GM20000 (cell line): ENCODE measurements at places on chromosomes 6 and 20.

DNA sequence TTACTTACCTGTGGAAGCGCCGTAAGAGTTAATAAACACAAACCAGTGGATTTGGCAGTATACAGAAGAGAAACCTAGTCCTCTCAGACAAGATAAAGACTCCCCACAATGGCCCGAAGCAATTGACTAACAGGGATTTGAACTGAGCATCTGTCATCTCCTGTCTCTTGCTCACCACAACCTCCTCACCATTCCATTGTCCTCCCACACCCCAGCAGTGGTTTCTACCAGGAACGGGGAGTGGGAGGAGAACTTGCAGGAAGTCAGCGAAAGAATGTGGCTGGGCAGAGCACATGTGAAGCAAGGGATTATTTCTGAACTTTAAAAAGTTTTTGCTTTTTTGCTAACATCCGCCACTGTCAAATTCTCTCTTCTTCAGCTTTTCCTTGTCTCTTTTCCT, 24.6 kb upstream of the TAAR1 start:
- no peak for DNase-seq

- no peak for DNase-seq
These were observed 103.6 kb downstream of the PDE7B start for GRCh38 chr6:135955099-135955498.

DNA sequence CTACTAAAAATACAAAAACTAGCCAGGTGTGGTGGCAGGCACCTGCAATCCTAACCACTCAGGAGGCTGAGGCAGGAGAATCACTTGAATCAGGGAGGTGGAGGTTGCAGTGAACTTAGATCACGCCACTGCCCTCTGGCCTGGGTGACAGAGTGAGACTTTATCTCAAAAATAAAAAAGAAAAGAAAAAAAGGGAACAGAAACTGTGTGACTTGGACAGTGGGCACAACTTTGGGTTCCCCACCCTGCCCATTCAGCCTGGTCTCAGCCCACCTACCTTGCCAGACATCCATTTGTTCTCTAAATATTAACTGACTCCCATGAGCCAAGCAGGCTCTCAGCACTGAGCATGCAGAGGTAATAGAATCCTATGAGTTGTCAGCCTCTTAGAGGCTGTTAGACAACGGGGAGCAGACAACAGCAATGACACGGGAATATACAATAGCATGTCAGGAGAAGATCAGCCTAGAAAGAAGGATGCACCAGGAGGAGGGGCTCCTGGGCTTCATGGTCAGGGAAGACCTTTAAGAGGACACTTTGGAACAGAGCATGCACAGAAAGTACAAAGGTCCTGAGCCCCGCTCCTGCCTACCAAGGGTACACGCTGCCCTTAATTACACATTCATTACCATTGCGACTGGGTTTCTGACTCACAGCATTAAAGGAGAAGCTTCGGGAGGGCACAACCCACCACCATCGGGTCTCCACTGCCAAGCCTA, 20.0 kb downstream of the FAM209B start:
- DNase-seq = no peak

- DNase-seq = no peak
These were observed 341.5 kb downstream of the TFAP2A start for GRCh38 chr6:10073341-10073740.

- DNase-seq = no peak
These were observed 77.8 kb downstream of the BACH2 start for GRCh38 chr6:90218959-90219208.

- no peak for DNase-seq
These were observed 118.1 kb upstream of the MAFB start for GRCh38 chr20:40806929-40807820.

GRCh38 chr6:127406122-127406521, 53.1 kb downstream of the KIAA0408 start:
- DNase-seq = no peak

GRCh38 chr6:16322666-16323312, 84.4 kb downstream of the GMPR start:
- DNase-seq = peak; percentile 87

DNA sequence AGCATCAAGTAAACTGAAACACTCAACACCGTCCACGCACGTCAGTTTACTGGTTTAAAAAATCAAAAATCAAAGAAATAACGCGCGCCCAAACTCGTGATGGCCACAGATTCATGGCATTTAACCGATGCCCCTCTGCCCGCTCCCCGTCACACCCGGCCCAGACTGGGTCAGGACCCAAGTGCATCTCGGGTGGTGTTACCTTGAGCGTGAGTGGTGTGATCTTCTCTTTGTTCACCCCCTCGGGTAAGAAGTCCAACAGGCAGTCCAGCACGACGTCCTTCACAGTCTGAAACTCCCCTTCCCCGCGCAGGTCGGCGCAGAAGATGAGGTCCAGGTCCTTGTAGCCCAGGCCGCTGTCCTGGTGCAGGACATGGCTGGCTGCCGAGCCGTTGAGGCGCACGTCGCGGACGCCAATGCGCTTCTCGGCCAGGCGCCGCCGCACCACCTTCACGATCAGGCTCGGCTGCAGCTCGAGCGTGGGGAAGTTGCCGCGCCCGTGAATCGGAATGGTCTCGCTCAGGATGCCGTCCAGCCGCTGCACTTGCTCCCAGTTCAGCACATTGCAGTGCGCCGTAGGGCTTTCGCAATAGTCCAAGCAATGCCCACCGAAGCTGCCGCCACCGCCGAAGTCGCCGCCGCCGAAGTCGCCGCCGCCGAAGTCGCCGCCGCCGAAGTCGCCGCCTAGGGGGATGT, 945 bp downstream of the TENT5A start:
- peak; percentile 24 for DNase-seq

- DNase-seq = no peak
These were observed 246.7 kb downstream of the ALDH8A1 start for GRCh38 chr6:134703206-134703605.

DNA sequence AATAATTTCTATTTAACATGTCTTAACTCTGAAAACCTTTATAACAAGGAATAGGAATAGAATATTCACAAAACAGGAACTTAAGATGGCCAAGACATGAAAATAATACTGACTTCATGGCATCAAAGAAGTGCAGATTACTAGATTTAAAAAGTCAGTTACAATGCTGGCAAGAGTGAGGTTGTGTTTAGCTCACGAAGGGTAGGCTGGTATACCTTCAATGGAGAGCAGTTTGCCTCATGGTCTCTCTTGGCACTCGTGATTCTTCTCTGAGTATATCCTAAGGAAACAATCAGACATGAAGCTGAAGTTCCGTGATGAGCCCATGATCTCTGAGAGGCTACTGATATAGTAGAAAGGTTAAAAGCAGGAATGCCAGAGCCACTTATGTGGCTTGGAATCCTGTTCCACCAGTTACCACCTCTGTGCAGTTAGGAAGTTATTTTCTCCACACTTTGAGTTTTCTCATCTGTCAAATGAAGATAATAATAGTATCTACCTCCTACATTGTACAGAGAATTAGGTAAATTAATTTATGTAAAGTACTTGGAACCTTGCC, 7.2 kb downstream of the NCOA7 start:
- DNase-seq = no peak

DNA sequence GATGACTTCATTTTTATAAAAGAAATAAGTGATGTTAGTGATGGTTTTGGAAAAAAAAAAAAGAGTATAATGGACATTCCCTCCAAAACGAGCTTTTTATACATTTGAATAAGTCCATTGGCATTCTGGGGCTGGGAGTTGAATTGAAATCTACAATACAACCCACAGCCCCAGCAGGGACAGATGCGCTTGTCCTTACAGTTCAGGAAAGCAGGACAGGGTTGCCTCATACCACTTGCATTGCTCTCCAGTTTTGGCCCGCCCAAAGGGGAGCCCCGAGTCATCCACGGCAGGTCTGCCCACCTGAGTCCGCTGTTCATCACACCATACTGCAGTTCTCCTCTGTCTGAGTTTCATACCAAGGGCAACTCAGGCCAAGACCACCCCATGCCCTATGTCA, 46.2 kb downstream of the VAPB start:
- no peak for DNase-seq

DNA sequence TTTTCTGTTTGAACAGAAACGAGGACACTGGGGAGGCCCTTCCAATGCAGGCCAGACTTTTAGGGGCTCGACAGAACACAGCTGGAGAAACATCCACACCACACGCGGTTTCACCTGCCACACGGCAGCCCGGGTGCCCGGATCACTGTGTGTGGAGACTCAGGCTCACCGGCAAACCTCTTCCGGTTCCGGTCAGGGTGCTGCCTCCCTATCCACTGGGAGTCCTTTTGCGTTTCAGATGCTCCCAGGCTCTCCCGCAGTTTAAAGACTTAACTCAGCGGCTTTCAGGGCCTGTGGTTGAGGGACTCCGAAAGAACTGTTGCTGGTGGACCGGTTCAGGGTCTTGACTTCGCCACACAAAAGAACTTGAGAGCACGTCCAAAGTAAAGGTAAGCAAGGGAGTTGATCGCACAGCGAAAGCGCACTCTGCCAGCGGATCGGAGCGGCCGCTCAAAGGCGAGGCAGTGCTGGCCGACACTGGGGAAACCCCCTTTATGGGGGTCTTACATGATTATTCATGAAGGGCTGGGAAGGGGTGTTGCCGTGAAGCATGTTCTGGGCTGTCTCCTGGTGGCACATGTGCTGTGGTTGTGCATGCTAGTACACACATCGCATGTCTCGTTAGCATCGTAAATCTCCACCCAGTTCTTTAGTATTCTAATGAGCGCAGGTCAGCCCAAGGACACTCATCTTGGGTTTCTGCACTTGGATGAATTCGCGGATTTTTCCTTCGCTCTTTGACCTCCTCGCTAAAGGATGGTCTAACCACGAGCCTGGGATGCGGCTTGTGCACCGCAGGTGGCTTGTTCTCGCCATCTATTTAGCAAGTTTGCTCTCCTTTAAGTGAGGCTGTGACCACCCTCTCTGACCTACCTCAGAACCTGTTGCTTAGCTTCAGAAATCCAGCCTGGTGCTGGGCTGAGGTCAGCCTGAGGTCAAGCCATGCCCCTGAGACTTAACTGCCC, 180.3 kb downstream of the CDH26 start:
- no peak for DNase-seq

GRCh38 chr20:35304956-35305355, 12.7 kb upstream of the FAM83C start:
- no peak for DNase-seq

DNA sequence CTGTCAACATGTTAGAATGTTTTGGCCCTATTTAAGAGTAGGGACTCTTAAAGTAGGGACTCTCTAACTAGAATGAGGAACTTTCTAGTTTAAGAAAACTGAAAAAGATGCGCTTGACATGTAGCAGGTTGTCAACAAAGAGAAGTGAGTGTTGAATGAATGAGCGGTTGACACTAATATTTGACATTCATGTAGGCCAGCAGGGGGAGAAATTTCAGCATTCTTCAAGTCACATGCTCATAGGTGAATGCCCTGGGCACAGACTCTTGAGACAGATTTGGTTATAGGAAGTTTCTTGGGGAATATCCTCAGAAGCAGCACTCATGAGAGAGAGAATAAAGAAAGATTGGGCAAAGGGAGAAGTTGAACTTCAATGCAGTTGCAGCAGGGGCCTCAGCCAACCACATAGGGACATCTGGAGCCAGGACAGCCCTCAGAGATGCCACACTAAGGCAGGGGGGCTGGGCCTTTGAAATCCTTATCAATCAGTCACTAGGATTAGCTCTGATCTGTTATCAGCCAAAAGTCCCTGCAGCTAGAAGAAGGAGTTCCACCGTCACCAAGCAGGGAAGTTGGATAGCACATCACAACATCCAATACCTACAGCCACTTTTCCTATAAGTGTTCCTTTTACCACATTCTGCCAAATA, 145.1 kb upstream of the FKBP1C start:
- peak; percentile 11 for DNase-seq

GRCh38 chr6:108781419-108782100, 66.7 kb upstream of the ARMC2 start:
- no peak for DNase-seq

GRCh38 chr6:54874349-54875048, 27.9 kb downstream of the FAM83B start:
- no peak for DNase-seq

- DNase-seq = no peak
These were observed 48.9 kb downstream of the ATXN1 start for GRCh38 chr6:16712255-16712930.

DNA sequence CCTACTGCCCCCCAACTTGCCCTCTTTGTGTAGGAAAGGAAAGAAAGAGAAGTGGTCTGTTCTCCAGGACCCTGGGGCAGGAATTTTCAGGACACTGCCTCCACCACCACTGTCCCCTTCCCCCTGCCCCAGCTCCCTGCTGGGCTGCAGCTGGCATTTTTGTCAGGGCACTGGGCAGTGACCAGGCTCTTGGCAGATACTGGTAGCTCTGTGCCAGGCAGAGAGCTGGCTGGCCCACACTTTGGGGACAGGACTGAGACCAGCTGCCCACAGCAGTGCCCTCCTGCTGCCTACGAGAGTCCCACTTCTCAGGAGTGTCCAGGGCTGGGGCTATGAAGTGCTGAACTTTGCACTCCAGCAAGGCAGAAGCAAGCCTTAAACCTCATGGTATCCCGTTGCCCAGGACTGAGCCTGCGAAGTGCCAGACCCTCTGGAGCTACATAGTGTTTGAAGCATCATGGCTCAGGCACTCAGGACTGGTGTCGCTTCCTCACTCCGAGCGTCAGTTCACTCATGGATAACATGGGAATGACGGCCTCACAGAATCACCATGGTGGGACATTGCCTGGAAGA, 19.3 kb downstream of the SLC13A3 start:
- no peak for DNase-seq
